ENCODE measurements at places on chromosomes 5 and 9.

DNA sequence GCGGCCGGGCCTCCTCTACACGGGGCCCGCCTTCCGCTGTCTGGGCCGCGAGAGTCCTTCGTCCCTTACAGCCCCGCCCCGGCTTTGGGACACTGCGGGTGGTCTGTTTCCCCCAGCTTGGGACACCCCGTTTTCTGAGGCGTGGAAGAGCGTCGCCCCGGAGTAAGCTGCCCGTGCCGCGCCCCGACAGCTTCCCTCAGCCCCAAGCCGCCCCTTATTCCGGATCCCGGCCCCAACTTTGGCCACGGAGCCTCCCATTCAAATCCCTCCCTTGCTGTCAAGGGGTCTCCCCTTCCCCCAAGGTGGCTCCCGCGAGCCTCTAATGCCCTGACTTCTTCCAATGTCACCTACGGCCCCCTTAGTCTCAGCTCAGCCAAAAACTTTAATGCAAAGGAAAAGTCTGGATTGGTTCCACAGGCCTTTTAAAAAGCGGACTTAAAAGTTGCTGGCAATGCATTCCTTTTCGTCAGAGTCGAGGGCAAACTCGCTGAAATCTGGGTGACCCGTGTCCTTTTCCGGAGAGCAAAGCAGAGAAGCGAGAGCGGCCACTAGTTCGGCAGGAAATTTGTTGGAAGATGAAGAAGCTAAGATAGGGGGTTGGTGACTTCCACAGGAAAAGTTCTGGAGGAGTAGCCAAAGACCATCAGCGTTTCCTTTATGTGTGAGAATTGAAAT lies 19.8 kb downstream of the EXOSC2 start:
- peak; percentile 48 for DNase-seq

DNA sequence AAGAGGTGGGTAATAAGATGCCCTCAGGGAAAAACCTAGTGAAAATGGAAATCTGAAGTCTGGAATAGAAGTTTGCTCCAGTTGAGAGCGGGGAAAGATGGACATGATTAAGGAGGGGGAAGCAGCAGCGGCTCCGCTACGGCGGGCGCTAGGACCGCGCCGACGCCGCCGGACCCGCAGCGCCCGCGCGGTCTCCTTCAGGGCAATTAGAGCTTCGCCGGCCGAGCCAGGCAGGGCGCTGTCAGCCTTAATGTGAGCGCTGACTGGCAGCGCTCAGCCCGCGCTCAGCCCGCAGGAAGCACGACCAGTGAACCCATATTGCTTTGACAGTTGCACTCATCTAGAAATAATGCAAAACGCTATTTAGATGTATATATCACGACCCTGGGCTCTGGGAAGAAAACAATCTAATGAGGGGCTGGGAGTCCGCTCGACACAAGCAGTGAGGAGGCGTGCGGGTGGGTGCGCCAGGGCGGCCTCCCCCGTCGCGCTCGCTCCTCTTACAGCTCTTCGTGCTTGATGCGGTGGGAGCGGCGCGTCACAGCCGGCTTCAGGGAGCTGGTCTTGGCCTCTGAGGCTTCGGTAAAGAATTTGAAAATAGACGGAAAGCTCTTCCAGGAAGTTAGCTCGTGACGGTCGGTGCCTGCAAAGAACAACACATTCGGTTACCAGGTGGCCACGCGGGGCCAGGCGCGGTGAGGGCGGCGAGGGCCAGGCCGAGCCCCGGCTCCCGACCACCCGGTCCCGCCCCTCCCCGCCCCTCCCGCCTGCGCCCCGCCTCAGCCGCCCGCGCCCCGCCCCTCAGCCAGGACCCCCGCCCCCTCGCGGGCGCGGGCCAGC lies 37.7 kb downstream of the NR2F1 start:
- DNase-seq, result peak; percentile 93

DNA sequence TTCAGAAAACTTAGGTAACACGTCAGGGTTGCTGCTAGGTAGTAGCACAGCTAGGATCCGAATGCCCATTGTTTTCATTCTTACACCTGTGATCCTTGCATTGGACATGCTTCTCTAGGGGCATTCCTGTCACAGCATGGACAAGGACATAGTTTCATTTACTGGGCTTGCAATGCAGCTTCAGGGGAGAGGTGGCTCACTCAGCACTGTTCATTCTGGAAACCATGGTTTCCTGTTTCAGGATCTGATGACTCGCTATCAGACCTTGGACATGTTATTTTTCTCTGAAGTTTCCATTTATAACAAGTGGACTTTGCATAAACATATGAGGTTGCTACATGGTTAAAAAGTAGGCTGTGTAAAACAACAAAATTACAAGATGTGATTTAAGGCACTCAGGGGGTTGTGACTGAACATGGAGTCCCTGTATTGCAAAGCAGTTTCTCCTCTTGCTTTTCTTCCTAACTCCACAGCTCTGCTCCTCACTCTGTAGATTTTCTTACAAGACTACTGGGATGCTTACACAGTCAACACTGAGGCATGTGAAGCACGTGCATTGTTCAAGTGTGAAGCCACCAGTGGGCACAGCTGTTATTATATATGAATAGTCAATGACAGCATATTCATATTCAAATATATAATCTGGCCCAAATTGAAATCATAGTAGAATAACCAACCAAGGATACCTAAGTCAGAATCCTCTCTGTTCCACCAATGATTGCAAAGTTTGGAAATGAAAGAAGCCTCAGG lies 66.1 kb upstream of the STK32A start:
- DNase-seq, result peak; percentile 55

DNA sequence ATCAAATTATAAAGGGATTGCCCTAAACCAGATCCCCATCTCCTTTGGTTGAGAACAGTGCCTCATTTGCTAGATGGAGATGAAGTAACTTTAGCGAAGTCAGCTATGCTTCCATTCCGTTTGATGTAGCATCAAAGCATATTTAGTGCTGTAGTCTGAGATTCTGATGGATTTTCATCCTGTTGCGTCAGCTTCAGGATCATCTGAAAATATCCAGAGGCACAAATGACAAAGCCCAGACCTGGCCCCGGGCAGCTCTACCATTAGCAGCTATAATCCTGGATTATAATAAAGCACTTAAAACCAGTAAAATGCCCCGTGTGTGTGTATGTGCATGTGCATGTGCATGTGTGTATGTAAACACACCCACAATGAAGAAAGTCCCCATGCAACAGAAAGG lies 44.7 kb downstream of the ERAP1 start:
- no peak for DNase-seq

DNA sequence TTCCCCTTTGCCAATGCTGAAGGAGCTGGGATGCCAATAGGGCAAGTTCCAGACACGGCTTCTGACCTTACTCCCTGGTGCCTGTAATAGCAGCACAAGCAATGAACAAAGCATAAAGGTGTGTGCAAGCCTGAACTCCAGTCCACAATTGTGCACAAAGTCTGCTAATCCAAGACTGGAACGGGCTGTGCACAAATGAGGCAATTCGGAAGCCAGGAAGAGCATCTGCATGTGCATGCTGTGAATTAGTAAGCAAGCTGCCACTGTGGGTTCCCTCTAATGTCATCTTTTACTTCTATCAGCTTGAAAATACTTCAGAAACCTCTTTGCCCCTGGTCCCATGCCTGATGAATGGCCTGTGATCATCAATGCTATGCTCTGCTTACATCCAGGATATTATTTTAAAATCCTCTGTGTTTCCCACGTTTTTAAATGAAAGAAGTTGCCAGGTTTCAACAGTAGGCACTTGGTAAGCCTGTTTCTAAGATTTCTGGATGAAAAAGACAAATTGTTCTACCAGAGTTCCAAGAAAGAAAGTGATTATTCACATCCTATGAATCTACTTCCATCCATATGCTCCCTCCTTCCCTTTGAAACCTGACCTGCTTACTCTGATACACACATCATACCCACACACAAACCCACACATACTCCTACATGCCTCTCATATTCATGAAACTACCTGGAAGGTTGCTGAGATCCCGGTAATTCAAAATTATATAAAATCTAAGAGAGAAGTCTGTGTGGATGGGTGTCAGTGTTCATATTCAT lies 165.7 kb downstream of the KCTD16 start:
- peak; percentile 58 for DNase-seq

- DNase-seq, result peak; percentile 92
Observed at GRCh38 chr5:59560553-59560952, 333.0 kb downstream of the PDE4D start.

DNA sequence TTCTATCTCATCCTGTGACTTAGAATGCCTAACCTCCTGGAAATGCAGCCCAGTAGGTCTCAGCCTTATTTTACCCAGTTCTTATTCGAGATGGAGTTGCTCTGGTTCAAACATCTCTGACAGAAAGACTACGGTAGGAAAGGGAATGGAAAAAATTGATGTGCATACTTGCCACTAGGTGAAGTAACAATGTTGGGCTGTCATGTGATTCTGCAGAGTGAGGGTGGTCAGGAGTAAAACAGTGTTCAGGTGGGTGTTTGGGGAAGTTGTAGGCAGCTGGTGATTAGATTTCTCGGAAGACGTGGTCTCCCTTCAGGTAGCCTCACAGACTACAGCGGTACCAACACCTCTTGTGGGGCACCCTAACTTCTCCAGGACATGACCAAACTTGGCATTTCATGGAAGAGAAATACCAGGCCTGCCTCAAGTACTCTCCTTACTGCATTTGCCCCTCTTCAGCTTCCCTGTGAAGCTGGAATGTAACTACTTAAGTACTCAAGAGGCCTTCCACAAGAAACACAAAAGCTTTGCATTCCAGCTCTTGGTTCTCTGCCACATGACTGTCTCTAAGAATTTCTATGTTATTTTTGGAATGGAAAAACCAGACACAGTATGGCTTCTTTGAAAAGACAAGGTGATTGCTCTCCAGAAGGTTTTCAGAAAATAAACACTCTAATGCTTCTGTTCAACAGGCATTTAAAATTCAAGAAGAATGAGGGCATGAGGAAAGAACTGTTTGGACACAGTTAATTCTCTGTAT lies 17.4 kb upstream of the ENTREP1 start:
- DNase-seq, result peak; percentile 30

DNA sequence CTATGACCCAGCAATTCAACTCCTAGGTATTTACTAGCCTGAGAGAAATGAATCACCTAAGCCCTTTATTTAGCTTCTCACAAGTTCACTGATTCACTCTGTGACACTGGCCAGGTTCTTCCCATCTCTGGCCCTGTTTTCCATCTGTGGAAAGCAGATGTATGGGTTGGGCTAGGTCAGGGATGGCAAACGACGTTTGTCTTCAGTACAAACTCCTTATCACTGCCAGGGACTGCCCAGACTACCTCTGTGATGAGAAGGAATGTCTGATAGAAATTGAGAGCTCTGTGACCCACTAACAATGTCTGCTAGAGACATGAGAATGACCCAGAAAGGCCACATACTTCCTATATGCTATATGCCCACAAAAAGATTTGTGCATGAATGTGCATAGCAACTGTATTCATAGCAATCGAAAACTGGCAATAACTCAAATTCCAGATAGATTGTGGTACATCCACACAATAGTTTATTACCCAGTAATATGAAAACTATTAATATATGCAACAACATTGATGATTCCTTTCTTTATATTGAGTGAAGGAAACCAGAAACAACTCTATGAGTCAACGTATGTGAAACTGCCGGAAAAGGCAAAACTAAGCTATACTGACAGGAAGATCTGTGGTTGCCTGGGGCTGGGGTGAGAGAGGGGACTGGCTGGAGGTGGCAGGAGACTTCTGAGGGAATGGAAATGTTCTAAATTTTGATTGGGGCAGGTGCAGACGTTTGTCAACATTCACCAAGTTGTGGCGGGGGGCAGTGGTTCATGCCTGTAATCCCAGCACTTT lies 32.0 kb upstream of the ADAM19 start:
- no peak for DNase-seq

DNA sequence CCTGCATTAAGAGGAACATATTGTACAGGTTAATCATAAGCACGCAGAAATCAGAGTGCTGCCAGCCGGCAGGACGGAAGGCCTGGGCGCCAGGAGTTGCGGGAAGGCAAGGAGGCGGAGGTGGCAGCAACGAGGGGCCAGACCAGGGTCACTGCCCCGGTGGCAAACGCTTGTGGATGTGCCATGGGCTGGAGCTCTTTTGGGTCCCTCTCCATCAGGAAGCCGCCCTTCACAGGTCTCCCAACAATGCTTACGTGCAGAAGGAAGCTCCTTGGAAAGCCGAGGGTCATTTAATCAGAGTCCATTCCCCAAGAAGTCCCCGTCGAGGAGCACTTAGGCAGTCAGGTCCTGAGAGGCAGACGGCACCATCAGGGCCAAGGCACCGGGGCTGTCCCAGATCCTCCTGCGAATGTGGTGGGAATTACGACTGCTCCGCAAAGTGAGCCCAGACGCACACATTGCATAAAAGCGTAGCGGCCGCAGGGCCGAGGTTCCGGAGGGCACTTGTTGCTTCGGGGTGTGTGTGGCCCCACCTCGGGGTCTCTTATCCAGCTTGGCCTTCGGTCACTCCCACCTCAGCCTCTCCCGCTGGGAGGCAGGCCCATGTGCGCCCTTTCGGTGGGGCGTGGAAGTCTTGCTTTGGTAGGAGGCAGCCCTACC lies 20.5 kb downstream of the MRPL36 start:
- no peak for DNase-seq

All from DMS53 (cell line).